ENCODE measurements at places on chromosomes 5 and 9. TPM values are rescaled to one million over a fixed set of nuclear protein-coding genes. Genes with fewer than 3 reads are reported as not detected.

Gene CCL21
- 13.3 TPM for total RNA-seq

Gene CCDC192
- 1.3 TPM for total RNA-seq

Gene ADAMTS12
- 2.6 TPM for total RNA-seq

Gene SGCD
- total RNA-seq: 101 TPM

Gene PSD2
- not detected for total RNA-seq

Gene ZBED3
- 5.2 TPM for total RNA-seq

Gene FLT4
- total RNA-seq: 13.7 TPM

Gene TXNDC8
- total RNA-seq: not detected

Gene CRB2
- total RNA-seq: not detected

Gene SLC1A3
- 120 TPM for total RNA-seq

Gene SVEP1
- 9.6 TPM for total RNA-seq

Gene OTULINL
- 13.6 TPM for total RNA-seq

Gene NME5
- 3.9 TPM for total RNA-seq

GRCh38 chr5:150113047-150113744, 26.8 kb upstream of the CSF1R start:
- DNase-seq: no peak
- peaks cover 6% of the 10 kb centered on the region for H3K36me3 ChIP-seq
- peaks cover 9% of the 10 kb centered on the region for H3K4me1 ChIP-seq
- H3K27me3 ChIP-seq: no peaks in the 10 kb centered on the region

DNA sequence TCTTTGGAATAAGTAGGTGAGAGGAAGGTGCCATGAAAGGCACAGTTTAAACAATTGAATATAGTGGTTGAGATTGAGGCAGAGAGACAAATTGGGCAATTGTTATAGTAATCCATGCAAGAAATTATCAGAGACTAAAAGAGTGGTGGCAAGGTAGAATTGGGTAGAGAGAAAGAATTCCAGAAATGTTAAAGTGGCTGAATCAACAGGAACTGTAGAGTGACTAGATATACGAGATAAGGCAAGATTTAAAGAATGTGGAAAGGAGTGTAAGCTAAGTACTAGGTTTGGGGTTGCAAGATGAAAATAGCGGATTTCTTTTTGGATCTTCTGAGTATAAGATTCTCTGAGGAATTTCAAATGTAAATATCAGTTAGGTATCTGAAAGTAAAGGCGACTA, 285.2 kb downstream of the DMRTA1 start:
- H3K4me3 ChIP-seq: no peak overlapping the region
- no peak for DNase-seq
- no peak overlapping the region for H3K27ac ChIP-seq
- H3K36me3 ChIP-seq: no peaks in the 10 kb centered on the region

GRCh38 chr9:126663661-126664072, 49.9 kb downstream of the LMX1B start:
- no peaks in the 10 kb centered on the region for H3K27me3 ChIP-seq
- no peaks in the 10 kb centered on the region for H3K36me3 ChIP-seq
- no peak for DNase-seq
- H3K4me3 ChIP-seq: no peak overlapping the region

DNA sequence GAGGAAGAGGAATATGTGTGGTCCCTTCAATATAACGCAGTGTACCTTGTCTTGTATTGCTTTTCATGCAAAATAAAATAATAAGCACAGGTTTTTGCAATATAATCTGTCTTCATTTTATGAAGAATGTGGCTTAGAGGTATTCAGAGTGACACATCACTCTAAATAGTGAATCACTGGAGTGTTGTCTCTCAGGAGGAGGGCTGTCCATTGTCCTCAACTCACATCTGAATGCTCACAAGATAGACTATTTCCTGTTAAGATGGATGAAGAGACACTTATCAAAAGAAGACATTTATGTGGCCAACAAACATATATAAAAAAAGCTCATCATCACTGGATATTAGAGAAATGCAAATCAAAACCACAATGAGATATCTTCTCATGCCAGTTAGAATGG, 1147.5 kb upstream of the C9orf72 start:
- no peaks in the 10 kb centered on the region for H3K4me1 ChIP-seq
- no peaks in the 10 kb centered on the region for H3K27me3 ChIP-seq
- no peak overlapping the region for H3K27ac ChIP-seq
- no peak for DNase-seq

DNA sequence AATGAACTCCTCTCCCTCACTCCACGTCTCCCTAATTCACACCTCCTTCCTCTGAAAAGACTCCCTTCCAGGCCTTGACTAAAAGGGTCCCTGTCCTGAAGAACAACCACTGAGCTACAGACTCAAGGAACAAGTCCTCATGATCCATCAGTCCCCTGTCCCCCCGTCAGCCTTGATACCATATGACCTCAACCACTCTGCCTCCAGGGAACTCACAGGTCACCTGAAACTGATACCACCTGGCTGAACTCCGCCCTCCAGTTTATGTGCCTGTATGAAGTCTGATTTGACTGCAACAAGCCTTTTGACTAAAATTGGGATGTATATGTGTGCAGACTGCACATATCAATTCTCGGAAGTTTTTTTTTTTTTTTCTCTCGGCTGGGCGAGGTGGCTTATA, 88.7 kb downstream of the UGCG start:
- no peak for DNase-seq
- no peaks in the 10 kb centered on the region for H3K4me1 ChIP-seq
- H3K36me3 ChIP-seq: no peaks in the 10 kb centered on the region
- no peak overlapping the region for H3K27ac ChIP-seq

- H3K4me3 ChIP-seq: no peak overlapping the region
- no peaks in the 10 kb centered on the region for H3K36me3 ChIP-seq
- no peak for DNase-seq
- H3K27me3 ChIP-seq: peaks cover 19% of the 10 kb centered on the region
Measured at GRCh38 chr5:80955082-80955590, 5.0 kb upstream of the RASGRF2 start.

DNA sequence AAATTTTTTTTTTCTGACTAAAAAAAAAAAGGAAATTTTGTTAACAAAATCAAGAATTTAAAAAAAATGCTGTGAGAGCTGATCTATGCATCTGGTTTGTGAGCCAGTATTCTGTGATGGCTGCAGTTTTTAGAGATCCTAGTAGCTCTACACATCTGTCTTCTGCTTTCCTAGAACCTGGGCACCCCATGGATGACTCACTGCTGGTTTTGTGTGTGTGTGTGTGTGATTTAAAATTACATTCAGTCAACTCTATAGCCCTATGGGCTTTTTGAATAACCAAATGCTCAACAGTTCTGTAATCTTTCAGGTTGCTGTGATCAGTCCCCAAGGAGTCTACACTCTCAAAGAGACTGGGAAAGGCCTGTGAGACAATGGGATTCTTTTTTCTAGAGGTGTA, 2.5 kb upstream of the PSMD5 start:
- H3K27me3 ChIP-seq: no peaks in the 10 kb centered on the region
- H3K36me3 ChIP-seq: peaks cover 21% of the 10 kb centered on the region
- H3K27ac ChIP-seq: no peak overlapping the region
- H3K4me1 ChIP-seq: peaks cover 34% of the 10 kb centered on the region
- H3K4me3 ChIP-seq: no peak overlapping the region
- DNase-seq: no peak

GRCh38 chr9:134433909-134434882, 107.9 kb downstream of the RXRA start:
- peak overlapping the region; percentile 87 for H3K27ac ChIP-seq
- peaks cover 49% of the 10 kb centered on the region for H3K36me3 ChIP-seq
- H3K4me1 ChIP-seq: peaks cover 51% of the 10 kb centered on the region
- peak overlapping the region; percentile 22 for H3K4me3 ChIP-seq

DNA sequence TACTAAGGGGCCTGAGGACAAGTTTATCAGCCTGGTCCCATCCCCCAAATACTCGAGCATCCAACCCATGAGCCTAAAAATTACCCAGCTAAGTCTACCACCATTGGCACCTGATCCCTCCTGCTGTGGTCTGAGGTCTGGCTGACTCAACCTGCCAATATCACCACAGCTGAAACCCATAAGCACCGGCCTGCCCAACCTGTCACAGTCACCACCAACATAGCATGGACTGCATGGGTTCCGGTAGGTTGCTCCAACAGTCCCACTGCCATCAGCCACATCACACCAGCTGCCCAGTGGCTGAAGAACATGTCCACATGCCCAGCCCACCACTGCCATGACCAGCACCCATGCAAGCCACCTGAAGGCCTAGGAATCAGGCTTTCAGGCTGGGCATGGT, 495.0 kb downstream of the PRELID2 start:
- no peaks in the 10 kb centered on the region for H3K36me3 ChIP-seq
- H3K27me3 ChIP-seq: no peaks in the 10 kb centered on the region
- no peak overlapping the region for H3K4me3 ChIP-seq

DNA sequence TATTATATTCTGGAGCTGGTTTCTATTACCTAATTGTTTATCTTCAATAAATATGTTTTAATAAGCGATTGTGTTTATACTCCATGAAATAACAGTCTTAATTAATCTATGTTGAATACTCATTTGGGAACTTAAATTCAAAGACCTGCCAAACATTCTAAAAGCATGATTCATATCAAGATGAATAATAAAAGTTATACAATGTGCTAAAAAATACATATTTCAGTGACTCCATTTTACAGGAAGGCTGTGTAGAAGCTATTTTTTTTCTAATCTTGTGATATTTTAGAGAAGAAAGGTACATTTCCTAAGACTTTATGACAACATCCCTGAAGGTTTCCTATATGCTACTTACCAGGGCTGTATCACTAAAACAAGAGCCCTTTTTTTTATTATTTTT, 417.9 kb downstream of the NFIB start:
- H3K36me3 ChIP-seq: no peaks in the 10 kb centered on the region
- H3K4me1 ChIP-seq: peaks cover 23% of the 10 kb centered on the region
- H3K27ac ChIP-seq: peak overlapping the region; percentile 42
- H3K27me3 ChIP-seq: no peaks in the 10 kb centered on the region

DNA sequence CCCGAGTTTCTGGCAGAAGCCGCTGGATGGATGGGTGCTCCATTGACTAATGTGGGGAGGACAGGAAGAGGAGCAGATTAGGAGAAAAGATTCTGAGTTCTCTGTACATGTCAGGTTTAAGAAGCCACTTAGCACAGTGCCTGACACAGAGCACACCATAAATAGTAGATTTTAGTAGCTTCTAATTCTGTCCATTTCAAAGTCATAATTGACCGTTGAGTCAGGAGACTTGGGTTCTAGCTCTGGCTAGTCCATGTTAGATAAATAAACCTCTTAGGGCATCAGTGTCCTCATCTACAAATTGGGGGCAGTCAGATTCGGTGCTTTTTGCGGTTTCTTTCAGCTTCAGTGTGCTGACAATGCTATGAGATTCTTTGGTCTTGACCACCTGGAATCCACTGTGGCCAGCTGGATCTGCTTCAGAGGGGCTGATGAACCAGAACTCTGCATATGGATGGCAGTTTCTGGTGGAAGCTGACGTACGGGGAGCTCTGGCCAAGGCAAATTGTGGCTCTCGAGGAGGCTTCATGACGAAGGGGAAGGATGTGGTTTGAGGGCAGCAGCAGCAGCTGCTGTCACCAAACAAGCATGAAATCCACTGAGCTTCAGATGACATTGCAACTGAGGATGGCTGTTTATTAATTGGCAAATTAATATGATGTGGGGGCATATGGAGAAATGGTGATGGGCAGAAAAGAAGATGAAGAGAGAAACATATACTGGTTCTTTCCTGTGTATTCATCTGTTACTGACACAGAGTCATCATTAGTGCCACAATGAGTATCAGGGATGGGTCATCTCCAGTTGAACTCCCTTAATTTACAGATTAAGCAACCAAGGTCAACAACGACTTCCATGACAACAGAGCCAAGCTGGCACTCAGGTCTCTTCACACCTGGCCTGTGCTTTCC, 134.4 kb downstream of the AOPEP start:
- H3K36me3 ChIP-seq: no peaks in the 10 kb centered on the region
- no peak for DNase-seq
- H3K27ac ChIP-seq: no peak overlapping the region
- H3K4me3 ChIP-seq: no peak overlapping the region

GRCh38 chr9:35599763-35600604, 5.1 kb upstream of the TESK1 start:
- no peak overlapping the region for H3K4me3 ChIP-seq
- no peak for DNase-seq
- no peaks in the 10 kb centered on the region for H3K27me3 ChIP-seq
- no peak overlapping the region for H3K27ac ChIP-seq
- H3K4me1 ChIP-seq: peaks cover 9% of the 10 kb centered on the region

GRCh38 chr9:94818178-94818541, 91.7 kb downstream of the AOPEP start:
- no peak for DNase-seq
- no peaks in the 10 kb centered on the region for H3K27me3 ChIP-seq
- no peaks in the 10 kb centered on the region for H3K4me1 ChIP-seq

DNA sequence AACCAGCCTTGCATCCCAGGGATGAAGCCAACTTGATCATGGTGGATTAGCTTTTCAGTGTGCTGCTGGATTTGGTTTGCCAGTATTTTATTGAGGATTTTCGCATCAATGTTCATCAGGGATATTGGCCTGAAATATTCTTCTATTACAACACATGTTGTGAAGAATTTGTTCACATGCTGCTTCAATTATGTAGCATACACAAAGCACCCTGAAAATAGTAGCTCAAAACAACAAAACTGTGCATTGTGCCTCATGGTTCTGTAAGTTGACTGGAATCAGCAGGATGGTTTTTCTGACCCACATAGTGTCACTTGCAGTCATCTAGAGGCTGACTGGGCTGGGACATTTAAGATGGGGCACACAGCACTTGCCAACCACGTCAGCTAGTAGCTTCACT, 193.9 kb downstream of the SYK start:
- no peak overlapping the region for H3K4me3 ChIP-seq
- DNase-seq: no peak
- no peak overlapping the region for H3K27ac ChIP-seq
- no peaks in the 10 kb centered on the region for H3K4me1 ChIP-seq
